Activated naive CD8-positive, alpha-beta T cell treated with anti-CD3 and anti-CD28 coated beads, Interleukin-2, amount 50 U/mL, for 24 hours (primary cell): ENCODE measurements at places on chromosomes 16 and 17.

GRCh38 chr17:70327723-70328122, 158.4 kb downstream of the KCNJ2 start:
- DNase-seq, result no peak

DNA sequence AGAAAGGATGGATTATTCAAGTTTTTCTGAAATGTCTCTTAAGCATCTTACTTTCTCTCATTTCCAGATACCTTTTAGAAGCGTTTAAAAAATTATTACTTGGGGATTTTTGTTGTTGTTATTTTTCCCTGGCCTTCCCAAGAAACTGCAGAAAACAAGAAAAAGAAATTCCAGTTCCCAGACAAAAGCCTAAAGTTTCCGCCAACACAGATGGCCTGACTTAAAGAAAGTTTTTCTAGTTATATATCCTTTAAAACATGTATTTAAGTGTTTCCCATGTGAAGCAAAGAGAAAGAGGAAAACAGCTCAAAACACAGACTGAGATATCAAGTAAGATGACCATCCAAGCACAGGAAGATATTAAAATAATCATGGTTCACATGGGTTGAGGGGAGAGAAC, 401.7 kb upstream of the MAF start:
- DNase-seq, result no peak

GRCh38 chr16:71537643-71538042, 11.4 kb downstream of the CHST4 start:
- peak; percentile 31 for DNase-seq

GRCh38 chr16:929227-930073, 41.3 kb downstream of the LMF1 start:
- no peak for DNase-seq

DNA sequence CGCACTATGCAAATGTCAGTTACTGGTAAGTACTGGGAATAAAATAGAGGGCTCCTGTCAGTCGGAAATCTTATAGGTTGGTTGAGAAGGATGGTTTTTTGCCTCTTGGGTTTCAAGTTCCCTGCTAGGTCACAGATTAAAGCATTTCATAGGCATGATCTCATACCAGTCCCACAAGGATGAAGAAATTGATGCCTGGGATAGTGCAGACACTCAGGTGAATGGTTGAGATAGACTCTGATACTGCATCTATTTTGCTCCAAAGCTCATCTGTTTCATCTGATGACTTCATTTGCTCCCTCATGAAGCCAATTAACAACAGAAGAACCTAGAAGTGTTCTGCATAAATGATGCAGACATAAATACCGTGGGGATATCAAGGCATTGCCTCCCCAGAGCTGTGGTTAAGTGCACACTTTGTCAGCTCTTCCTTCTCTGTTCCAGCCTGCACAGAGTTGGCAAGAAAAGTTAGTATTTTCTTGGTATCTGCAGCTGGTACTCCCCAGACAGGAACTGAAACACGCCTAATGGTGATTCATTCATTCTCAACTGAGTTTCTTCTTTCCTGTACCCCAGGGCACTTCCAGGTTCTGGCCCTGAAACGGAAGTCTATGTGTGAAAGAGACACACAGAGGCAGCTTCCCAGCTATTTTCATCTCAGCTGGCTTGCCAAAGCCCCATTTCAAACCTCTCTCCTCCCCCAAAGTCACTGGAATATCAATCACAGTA, 418.3 kb upstream of the SALL1 start:
- no peak for DNase-seq

- DNase-seq, result no peak
These were observed 1.7 kb downstream of the RPRML start for GRCh38 chr17:46977348-46977747.

- peak; percentile 64 for DNase-seq
These were observed at the start of gene TEKT1 for GRCh38 chr17:6831661-6832263. Gene TEKT1 (minus strand): TSS chr17:6831729. CDS start chr17:6830376, 1,353 bp downstream.

GRCh38 chr17:75130632-75131277, 787 bp downstream of the NT5C start:
- peak; percentile 57 for DNase-seq

GRCh38 chr17:58219789-58220183, 731 bp upstream of the MKS1 start:
- no peak for DNase-seq

GRCh38 chr17:15194859-15195277, 70.3 kb downstream of the PMP22 start:
- no peak for DNase-seq
